ENCODE measurements at places on chromosomes 11 and 22.

DNA sequence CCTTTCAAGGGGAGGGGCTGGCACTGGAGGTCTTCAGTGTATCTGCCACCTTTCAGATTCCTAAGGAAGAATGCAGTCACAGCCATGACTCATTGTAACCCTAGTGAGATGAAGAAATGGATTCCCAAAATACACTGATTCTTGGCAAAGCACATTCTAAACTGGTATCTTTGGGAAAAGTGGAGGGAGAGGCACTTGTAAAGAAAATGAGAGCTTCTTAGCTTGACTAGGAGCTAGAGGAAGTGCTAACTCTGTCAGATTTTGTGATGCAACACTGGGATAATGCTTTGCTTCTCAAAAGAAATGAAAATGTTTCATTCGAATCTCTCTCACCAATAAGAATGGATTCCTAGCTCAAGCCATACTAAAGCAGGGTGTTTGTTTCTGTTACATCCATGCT is 14.3 kb downstream of the NRIP3 start:
- DNase-seq = no peak

- no peak for DNase-seq
Observed at GRCh38 chr22:37213941-37214730, 1.9 kb upstream of the SSTR3 start.

DNA sequence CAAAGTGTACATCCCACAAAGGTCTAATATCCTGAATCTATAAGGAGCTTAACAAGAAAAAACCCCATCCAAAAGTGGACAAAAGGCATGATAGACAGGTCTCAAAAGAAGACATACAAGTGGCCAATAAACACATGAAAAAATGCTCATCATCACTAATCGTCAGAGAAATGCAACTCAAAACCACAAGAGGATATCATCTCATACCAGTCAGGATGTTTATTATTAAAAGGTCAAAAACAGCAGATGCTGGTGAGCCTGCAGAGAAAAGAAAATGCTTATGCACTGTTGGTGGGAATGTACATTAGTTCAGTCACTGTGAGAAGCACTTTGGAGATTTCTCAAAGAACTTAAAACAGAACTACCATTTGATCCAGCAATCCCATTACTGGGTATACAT is 12.7 kb downstream of the LGALS12 start:
- no peak for DNase-seq

DNA sequence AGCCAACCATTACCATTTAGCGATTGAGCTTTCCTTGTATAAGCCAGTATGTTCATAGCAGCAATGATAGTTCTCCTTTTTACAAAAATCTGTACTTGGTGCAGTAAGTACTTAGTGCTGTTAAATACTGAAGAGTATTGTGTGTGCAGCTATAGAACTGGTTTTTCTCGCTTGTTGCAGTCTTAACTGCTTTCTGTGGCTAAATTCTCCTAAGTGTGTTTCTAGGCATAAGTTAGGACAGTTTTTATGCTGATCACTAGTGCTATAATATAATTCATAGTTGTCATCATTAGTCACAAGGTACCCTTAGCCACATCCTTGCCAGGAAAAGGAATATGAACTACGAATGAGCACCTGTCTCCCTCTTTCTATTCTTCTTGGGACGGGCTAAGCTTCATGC is 107.7 kb downstream of the GRAMD1B start:
- DNase-seq = no peak

DNA sequence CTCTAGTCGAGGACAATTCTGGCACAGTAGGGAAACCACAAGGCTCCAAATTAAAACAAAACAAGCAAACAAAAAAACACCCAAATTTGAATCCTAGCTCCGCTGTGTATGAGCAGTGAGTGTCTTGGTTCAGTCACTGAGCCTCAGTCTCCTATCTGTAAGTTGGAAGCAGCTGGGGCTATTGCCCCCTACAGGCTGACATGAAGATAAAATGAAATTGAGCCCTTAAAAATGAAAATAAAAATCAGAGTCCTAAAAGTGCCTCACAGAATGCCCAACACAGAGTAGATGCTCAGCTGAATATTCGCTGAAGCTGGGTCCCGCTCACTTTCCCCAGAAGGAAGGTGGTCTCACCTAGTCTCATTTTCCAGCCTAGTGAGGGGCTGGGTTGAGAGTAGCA is 65.2 kb downstream of the PDE2A start:
- DNase-seq = no peak

GRCh38 chr22:41021061-41021612 is 70.0 kb downstream of the RBX1 start:
- no peak for DNase-seq

DNA sequence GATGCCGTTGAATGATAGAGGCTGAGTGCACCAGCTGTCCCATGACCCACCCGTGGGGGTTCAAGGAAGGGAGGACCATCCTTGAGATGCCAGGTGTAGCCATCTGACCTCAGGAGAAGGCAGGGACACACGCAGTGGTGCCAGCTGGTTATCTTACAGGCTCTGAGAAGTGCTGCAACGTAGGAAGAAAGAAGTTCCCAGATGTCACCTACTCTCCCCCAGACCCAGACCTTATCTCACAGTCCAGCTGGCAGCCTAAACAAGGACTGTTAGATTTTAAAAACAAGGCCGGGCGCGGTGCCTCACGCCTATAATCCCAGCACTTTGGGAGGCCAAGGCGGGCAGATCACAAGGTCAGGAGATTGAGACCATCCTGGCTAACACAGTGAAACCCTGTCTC is 1307.6 kb downstream of the TBC1D22A start:
- DNase-seq = no peak

- DNase-seq = no peak
Observed at GRCh38 chr11:96267496-96268032, 75.4 kb downstream of the MAML2 start.

- no peak for DNase-seq
Observed at GRCh38 chr11:2930704-2931419, 1.6 kb upstream of the PHLDA2 start.

GRCh38 chr22:20751185-20751851 is 22.6 kb upstream of the SERPIND1 start:
- DNase-seq = no peak

GRCh38 chr11:86255896-86256295 is 11.3 kb downstream of the EED start:
- DNase-seq = no peak

DNA sequence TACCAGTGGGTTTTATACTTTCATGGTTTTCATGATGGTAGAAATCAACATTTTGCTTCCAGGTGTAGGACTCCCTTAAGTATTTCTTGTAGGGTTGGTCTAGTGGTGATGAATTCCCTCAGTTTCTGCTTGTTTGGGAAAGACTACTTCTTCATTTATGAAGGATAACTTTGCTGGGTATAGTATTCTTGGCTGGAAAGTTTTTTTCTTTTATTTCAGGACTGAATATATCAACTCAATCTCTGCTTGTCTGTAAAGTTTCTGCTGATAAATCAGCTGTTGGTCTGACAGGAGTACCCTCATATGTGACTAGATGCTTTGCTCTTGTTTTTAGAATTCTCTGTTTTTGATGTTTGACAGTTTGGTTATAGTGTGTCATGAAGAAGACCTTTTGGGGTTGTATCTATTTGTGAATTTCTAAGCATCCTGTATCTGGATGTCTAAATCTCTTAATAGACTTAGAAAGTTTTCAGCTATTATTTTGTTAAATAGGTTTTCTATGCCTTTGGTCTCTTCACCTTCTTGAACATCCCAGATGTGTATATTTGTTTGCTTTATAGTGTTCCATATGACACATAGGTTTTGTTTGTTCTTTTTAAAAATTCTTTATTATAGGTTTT is 95.9 kb downstream of the ENTHD1 start:
- DNase-seq = no peak

DNA sequence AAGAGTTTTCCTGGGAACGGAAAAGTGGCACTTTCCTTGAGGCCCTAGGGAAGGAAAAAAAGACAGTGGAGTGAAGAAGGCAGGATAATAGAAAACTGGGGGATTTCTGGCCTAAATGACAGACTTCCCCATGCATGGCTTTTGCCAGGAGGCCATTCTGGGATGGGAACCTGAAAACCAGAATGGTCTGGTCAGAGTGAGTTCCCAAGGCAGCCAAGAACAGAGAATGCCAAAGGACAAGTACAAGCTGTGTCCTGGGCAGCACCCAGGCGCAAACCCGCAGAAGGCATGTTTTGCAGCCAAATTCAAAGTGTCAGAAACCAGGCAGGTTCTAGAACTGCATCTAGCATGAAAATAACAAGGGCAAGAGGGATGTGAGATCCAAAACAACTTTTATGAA is 162.4 kb downstream of the SPON1 start:
- no peak for DNase-seq

DNA sequence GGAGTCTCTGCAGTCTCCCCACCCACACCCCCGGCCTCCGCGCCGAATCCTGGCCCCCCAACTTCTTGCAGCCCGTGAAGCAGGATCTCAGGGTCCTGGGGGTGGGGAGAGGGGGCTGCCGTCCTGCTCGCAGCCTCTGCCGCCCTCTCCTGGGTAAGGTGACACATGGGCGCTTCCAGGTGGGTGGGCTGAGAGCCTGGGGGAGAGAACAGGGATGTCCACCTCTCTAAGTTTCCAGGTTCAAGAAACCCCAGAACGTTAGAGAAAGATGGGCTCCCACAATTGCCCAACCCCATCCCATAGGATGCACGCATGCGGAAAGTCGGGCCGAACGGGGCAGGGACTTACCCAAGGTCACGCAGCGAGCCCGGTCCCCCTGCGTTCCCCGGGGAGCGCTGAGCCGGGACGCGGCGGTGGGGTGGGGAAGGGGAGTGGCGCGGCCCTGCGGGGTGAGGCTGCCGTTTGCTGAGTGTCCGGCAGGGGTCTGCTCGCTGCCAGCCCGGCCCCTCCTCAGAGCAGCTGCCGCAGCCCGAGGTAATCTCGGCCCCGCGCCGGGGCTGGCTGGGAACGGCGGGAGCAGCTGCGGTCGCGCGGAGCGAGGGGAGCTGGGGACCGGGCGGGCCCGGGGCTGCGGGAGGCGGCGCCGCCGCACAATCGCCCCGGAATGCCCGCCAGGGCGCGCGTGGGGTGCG is 705 bp upstream of the CAPN1 start:
- no peak for DNase-seq

Data from NCI-H2081 treated with DMSO at 0.1 percent for 48 hours (cell line).